ENCODE measurements at places on chromosomes 2 and 18.

DNA sequence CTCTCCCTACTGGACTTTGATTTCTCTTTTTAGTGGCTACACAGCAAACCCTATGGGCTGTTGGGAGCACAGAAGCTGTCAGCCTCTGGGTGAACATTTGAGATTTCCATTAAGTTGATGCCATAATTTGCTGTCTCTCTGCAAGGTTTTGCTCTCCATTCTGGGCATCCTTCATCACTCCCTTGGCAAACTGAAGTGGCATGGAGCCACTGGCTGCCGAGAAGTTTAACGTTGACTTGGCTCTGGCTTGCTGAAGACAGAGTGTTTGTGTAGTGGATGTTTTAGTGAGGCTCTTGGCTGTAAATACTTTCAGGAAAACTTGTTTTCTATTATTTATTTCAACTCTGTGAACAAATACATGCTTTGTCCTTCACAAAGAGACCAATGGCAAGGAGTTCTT lies 91.5 kb downstream of the ALK start:
- DNase-seq, result no peak

DNA sequence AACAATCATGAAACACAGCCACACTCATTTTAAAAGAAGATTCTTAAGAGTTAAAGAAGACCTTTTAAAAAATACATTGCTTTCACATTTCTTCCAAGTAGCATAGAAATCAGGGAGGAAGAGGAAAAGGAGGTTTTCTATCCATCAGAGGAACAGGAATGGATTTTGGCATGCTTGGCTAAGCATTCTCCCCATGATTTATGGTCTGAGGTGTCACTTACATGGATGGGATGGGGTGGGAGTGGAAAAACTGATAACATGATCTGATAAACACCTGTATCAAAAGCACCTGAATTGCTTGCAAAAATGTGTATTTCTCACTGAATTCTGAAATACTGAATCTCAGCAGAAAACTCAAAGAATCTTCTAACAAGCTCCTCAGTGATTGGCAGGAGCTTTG lies 265.9 kb downstream of the NRXN1 start:
- DNase-seq, result no peak

- no peak for DNase-seq
Measured at GRCh38 chr2:1746174-1747064, 2.1 kb upstream of the PXDN start.

DNA sequence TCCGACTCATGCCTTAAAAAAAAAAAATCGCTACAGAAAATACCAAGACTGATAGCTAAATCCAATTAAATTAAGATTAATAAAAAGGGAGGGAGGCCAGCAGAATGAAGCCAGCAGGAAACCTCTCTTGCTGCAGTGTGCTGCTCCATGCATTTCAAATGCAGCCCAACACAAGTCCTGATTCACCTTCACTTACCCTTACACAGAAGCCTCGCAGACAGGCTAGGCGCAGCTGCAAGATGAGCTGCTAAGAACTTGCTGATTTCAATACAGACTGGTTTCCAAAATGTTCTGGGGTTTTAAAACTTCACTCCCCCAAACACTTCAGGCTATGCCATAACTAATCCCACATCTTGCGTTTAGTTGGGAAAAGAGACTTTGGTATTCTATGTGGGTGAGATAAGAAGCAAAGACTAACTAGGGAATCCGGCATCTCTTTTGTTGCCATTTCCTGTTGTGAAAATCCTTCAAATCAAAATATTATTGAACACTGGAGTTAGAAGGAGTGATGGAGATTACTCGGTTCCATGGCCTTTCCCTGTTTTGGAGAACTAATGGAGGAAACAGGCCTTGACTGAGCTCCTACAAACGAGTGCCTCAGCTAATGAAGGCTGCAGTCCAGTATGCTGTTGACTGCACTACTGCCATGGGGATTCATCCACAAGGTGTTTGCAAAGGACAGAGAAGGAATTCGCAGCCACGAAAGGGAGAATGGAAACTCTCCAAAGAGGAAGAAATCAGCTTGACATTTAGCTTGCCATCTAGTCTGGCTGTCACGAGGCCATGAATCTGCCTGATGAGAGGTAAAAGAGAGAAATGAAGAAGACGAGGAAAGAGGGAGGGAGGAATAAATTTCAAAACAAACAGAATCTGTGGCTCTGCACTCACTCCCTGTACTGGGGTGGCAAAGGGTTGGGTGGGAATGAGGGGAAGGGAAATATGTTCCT lies 67.3 kb downstream of the CLHC1 start:
- no peak for DNase-seq

- no peak for DNase-seq
Measured at GRCh38 chr2:43452318-43452731, 143.5 kb downstream of the THADA start.

GRCh38 chr2:216858312-216858711 lies 1.6 kb downstream of the TNP1 start:
- peak; percentile 3 for DNase-seq

- DNase-seq, result no peak
Measured at GRCh38 chr2:28400921-28401320, 8.3 kb downstream of the FOSL2 start.

DNA sequence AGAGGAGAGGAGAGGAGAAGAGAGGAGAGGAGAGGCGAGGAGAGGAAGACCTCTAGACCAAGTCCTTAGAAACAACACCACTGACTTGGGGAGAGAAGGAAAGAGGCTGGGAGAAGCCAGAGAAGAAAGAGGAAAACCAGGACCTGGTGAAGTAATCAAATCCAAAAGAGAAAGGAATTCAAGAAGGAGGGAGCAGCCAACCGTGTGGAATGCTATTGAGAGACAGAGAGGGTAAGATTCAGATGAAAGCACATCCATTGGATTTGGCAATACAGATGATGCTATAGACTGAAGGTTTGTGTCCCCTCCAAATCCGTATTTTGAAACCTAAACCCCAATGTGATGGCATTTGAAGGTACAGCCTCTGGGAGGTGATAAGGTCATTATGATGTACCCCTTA lies 50.7 kb downstream of the GALNT14 start:
- DNase-seq, result no peak

DNA sequence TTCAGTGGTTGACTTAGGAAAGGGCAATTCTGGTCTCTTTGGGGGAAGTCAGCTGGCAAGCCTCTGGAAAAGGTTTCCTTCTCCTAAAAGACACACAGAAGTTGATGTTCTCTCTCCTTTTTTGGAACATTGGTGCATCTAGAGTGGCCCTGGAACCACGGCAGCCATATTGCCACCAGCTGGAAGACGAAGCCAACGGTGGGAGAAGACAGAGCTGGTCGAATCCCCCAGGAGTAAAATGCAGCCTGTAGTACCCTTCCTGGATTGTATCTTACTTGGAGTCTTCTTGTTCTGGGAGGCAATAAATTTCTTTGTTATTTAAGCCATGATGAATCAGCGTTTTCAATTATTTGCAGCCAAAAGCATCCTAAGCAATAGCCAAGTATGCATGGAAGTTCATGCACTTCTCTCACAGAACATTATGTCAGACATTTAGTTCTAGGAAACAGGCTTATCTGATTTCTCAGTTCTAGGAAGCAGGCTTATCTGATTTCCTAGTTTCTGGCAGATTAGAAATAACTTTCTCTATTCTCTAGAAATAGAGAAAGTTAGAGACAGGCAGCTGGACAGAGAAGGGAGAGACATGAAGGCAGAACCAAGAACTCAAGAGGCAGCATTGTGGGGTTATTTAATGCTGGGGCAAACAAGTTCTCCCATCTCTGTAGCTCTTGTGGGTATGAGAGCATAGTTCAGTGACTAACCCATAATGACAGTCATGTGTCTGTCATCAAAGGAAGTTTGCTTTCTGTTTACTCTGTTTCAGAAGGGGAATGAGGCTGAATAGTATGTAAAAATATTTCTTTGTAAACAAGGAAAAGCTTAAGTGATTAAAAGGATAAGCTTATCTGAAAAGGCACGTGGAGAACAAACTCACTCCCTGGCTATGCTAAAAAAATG lies 40.5 kb upstream of the NABP1 start:
- peak; percentile 79 for DNase-seq

GRCh38 chr2:41180387-41180786 lies 728.5 kb upstream of the SLC8A1 start:
- no peak for DNase-seq

DNA sequence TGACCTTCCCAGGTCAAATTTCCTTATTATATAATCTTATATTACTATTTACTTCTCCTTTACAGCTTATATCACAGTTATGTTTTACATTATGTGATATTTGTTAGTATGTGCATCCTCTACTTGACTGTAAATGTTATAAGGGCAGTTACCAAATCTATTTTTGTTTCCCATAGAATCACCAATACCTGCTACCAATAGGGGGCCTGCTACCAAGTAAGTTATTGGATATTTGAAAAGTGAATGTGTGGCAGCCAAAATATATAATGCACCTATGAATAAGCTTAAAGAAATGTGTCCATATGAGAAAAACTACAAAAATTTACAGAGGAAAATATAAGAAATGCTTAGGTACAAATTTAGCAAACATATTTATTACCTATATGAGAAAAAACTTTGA lies 23.9 kb upstream of the CTAGE1 start:
- no peak for DNase-seq

DNA sequence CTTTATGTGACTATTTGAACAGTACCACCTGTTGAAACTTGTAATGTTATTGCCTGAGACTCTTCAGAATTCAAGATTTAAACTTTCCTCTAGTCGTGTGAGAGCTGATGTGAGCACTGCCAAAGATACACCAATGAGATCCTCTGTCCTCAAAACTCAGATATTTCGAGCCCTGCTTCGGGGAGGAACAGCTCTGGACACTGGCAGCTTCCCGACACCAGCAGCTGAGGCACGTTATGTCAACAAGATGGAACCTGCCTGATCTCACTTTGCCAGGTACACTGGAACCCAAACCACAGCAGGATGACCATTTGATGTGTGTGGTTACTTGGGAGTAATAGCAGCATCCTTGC lies 319.9 kb upstream of the RBMS1 start:
- DNase-seq, result no peak

DNA sequence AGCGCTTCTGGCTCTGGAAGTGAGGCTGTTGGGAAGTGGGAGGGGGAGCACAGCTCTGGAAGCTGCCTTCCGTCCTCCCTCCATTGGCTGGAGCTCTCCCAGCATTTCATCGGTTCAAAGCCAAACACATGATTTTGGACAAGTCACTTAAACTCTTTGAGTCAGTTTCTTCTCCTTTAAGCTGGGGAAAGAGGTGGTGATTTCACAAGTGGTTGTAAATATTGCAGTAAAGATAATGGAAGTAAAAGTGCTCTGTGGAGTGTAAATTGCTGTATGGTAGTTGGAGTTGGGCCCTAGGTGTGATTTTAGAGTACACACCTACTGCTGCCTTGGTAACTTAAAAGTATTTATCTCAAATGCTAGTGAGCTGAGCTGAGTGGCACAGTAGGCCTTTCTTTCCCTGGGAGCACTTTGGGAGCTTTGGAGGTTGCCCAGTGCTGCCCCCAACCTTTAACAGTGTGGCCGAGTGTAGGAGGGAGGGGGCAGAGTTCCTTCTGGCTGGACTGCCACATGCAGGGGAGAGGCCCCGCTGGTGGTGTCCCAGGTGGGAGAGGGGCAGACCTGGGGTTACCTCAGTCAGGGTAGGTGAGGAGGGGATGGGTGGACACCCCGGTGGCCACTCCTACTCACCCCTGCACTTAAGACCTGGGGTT lies 54.7 kb downstream of the ASAP2 start:
- DNase-seq, result peak; percentile 64

DNA sequence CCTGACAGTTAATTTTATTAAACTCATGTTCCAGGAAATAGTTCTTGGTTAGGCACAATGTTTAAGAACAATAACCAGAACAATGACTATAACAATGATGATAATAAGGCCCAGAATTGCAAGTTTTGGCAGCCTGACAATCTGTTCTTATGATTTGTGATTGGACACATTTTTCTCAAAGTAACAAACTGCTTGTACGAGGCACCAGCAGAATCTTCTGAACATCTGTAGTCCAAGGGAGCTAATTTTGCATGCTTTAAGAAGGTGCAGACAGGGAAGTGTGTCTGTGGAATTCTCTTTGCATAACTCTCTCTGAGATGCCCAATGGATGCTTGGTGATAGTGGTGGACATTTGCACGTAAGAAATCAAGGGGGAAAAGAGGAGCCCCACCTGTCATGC lies 709.3 kb downstream of the SLC4A3 start:
- DNase-seq, result no peak

GRCh38 chr18:78099979-78100588 lies 850.4 kb downstream of the GALR1 start:
- DNase-seq, result no peak

- DNase-seq, result peak; percentile 28
Measured at GRCh38 chr2:74499267-74499939, at the start of gene LBX2. Gene LBX2 (minus strand): TSS chr2:74499603. CDS start chr2:74499537, 66 bp downstream.

DNA sequence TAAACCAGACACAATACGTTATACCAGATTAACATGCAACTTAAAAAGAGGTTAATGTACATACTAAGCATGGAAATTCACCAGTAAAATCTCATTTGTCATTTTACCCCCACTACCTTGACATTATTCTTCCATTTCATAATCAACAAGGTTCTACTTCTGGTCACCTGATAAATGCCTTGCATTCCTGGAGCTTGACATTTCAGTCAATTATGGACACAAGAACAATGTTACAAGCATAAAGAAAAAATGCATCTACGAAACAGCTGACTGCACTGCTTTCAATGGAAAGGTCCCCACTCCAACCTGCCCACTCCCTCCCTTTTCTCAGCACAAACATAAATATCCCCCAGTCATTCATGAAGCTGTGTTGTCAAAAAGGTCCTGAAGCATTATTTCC lies 31.4 kb downstream of the ARL5A start:
- peak; percentile 9 for DNase-seq

DNA sequence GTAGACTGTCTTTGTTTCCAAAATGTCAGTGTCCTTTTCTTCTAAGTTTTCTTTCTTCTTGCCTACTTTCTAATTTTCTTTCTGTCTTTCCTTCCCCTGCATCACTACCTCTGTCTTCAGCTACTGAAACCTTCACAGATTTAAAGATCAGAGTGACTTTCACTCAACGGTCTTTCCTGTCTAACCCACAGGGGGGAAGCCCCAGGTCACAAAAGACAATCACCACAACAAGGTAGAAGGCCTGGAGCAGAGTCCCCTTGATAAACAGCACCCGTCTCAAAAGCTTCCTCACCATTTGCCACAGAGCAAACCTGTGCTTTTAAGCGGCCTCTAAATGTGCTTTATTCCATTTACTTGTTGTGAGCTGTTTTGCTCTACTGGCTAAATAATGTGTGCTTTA lies 665.4 kb downstream of the BCL11A start:
- no peak for DNase-seq

DNA sequence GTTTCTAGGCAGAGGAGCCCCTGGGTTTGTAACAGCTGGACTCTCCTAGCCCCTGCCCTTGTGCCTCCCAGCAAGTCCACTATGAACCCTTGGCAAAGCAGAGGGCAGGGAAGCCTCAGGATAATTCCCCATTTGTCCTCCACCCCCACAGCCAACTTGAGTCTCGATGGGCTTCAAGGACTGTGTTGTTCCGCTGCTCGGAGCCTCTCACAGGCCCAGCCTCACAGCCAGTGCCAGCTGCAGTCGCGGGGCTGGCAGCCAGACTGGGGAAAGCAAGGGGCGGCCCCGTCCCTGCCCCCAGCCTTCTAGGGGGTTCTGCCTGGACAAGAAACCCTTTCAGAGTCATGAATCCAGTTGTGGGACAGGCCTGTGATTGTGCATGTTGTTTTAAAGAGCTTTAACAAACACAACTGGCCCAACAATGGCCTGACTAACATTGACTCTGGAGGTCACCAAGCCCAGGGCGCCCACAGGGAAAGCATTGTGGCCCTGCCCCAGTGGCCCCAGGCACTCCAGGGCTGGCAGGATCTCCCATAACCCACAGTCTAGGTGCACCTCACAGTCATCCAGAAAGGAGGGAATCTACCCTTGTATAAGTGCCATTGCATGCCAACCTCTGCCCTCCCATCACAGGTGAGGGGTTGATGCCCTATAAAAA lies 71.8 kb upstream of the DAPL1 start:
- DNase-seq, result no peak
